ENCODE measurements at places on chromosomes 3 and 15. TPM values are rescaled to one million over a fixed set of nuclear protein-coding genes. Genes with fewer than 3 reads are reported as not detected.

EXD1 gene
- total RNA-seq, result not detected

CCDC54 gene
- total RNA-seq, result not detected

SH2D7 gene
- not detected for total RNA-seq

SPESP1 gene
- total RNA-seq, result 0.45 TPM

GRCh38 chr3:65042675-65043074 is 354.9 kb upstream of the ADAMTS9 start:
- no peak for DNase-seq

DNA sequence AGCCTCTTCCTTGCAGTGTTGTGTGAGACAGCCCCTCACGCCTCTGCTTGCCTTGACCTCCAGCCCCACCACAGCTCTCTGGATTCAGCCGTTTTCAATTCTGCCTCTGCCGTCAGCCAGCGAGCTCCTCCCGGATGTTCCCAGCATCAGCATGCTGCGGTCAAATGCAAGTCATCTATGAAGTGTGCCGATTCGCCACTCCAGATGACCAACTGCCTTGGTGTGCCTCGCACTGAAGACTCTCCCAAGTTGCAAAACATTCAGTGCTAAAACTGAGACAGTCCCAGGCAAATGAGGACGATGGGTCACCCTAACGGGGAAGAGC is 30.6 kb upstream of the RASA2 start:
- no peak for DNase-seq

GRCh38 chr15:29133791-29134190 is 135.8 kb downstream of the NSMCE3 start:
- no peak for DNase-seq

GRCh38 chr3:195460091-195460713 is 17.4 kb upstream of the ACAP2 start:
- DNase-seq, result no peak

GRCh38 chr3:77529522-77529921 is 489.6 kb downstream of the ROBO2 start:
- no peak for DNase-seq

DNA sequence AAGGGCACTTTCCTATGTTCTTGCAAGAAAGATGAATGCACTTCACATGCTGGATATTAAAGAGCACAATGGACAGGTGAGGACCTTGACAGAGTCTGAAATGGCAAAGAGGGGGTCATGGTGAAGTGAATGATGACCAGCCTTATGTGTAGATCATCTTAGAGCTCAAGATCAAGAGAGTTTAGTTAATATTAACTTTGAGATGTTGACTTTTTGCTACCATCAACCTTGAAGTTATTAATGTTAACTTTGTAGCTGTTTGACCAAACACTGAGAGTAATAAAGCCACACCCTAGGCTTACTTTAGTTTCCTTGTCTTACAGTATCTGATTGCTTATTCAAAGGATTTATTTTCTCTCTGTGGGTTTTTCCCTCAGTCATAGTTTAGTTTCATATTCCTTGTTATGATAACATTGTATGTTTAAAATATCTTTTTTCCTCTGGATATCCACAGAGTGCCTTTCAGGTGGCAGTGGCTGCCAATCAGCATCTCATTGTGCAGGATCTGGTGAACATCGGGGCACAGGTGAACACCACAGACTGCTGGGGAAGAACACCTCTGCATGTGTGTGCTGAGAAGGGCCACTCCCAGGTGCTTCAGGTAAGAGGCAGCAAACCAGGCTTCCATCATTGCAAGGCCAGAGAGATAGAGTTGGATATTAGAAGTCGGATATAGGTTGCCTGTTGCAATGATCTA is 5.4 kb downstream of the NFKBIZ start:
- DNase-seq, result no peak

All from activated T-cell treated with anti-CD3 and anti-CD28 coated beads, Interleukin-2, amount 50 U/mL, for 4 hours (primary cell).